ENCODE measurements at places on chromosomes 3 and 15.

DNA sequence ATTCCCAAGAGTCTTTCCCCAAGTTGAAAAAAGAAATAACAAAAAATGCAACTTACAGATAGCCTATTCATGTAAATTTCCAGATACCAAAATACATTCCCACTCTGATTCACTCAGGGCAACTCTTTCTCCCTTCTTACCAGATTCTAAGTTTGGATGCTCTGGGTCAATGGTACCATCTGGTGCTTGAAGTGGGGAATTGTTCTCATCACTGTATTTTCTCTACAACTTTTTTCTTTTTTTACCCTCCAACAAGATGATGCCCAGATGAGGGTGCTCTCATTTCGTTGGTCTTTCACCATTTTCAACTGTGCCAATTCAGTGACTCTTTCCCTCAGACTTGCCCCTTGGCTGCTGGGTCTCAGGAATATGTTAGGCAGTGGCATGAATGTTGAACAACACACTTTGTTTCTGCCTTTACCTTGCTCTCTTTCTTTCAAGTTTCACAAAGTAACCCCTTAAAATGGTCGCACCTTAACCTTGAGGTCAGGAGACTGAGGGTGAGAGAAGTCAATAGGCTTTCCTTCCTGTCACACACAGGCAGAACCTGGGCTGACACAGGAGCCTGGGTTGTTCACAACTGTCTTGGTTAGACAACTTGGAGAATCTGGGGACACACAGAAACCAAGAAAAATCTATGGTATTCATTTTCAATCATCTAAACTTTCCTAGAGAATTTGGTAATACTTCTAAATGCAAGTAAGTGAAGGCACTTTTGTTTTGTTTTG lies 330.7 kb upstream of the SLCO3A1 start:
- peak; percentile 24 for DNase-seq

DNA sequence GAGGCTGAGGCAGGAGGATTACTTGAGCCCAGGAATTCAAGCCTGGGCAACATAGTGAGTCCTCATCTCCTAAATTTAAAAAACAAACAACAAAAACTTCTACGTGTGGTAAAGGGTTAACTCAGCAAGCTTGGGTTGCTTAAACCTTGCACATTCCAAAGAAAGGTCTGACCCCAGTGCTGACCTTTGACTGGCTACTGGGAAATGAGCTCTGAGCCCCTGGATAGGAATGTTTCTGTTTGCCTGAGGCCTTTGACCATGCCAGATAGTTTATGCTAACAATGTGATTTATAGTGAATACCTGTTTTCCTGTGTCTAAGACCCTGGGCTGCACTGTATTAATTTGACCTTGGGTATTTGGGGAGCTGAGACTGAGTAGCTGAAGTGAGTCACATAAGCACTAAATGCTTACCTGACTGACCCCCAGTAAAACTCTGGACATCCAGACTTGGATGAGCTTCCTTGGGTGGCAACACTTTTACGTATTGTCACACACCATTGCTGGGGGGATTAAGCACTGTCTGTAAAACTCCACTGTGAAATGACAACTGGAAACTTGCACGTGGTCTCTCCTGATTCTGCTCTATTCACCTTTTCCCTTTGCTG lies 20.7 kb downstream of the TCAIM start:
- no peak for DNase-seq

DNA sequence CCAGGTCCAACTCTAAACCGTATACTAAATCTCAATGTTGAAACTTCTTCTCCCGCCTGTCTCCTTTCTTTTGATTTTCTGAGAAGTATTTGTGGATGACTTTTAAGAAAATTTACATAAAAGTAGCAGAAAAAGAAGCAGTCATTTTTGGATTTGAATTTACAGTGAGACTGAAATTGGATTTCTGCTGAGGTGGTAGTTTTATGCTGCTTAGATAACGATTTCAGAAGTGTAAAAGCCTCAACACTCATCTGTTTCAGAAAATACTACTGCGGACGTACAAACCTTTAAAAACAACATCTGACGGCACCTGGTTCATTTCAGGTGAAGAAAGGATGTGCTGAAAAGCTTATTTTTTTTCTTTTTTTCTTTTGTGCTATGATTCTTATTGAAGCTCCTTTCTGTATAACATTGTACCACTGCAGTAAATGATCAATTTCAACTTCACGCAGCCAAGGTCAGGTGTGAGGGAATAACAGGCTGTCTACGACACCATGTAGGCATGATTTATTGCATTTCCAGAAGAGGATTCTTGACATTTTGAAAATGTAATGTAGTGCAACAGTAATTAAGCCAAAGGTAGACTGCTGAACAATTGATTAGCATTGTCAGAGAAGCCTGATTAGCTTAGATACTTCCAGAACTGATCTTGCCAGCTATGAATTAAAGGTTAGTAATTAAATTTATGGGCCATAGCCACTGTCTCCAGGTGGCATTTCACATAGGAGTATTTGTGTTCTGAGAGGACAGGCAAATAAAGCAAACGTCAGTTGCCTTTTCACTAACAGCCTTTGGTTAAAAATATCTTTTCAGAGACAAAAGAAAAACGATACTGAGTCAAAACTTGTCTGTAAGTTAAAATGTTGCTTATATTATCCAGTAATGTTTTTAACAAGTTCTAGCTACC lies 134.6 kb upstream of the KBTBD8 start:
- DNase-seq = no peak

DNA sequence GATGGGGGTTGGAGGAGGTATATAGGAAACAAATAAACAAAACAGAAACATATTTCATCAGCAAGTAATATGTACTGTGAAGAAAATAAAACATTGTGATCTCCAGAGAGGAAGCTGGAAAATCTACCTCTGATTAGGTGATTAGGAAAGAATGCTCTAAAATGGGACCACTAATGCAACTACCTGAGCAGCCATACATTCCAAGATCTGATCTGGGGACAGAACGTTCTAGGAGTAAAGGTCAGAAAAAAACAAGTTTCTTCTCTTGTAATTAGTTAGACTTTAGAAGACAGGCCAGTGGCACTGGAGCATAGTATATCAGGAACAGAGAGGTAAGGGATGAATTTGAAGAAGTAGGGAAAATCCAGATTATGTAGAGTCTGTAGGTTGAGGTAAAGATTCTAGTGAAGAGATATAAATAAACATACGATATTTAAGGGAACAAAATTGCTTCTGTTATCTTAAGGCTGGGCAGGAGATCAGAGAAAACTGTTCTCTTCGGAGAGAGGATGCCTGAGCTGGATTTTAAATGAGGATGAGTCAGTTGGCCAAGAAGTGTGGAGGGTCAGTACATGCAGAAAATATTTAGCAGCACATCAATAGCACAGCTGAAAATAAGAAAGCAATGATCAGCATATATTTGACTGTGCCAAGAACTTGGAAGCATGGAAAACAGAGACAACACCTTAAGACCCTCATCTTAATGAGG lies 429.5 kb downstream of the NLGN1 start:
- no peak for DNase-seq

DNA sequence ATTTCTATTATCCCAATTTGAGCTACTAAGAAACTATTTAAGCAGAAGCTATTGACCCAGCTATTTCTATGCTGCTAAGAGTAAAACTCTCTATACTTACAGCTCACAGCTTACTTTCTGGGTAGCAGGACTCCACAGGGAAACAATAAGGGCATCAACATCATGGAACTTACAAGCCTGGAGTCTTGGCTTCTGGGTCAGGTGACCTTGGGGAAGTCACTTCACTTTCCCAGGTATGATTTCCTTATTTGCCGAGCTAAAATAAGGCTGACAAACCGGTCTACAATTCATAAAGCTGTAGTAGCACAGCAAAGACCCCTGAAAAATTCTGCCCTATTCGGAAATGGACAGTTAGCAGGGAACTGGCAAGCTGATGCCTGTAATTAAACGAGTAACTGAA lies 278.3 kb upstream of the NR2F2 start:
- DNase-seq = no peak

GRCh38 chr3:79154865-79155264 lies 612.9 kb downstream of the ROBO1 start:
- no peak for DNase-seq

GRCh38 chr15:29121369-29121656 lies 148.3 kb downstream of the NSMCE3 start:
- no peak for DNase-seq

GRCh38 chr3:23820888-23821287 lies 15.1 kb downstream of the UBE2E1 start:
- no peak for DNase-seq

DNA sequence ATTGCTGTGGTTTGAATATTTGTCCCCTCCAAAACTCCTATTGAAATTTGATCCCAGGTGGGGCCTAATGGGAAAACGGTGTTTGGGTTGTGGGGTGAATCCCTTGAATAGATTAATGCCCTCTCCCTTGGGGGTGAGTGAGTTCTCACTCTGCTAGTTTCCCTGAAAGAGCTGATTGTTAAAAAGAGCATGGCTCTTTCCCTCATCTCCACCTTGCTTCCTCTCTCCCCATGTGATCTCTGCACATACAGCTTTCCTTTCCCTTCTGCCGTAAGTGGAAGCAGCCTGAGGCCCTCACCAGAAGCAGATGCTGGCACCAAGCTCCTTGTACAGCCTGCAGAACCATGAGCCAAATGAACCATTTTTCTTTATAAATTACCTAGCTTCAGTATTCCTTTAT lies 394.9 kb upstream of the WNT5A start:
- no peak for DNase-seq

- DNase-seq = no peak
Measured at GRCh38 chr15:72671525-72671924, 14.5 kb downstream of the HIGD2B start.

GRCh38 chr3:76986876-76987474 lies 52.9 kb upstream of the ROBO2 start:
- DNase-seq = no peak

DNA sequence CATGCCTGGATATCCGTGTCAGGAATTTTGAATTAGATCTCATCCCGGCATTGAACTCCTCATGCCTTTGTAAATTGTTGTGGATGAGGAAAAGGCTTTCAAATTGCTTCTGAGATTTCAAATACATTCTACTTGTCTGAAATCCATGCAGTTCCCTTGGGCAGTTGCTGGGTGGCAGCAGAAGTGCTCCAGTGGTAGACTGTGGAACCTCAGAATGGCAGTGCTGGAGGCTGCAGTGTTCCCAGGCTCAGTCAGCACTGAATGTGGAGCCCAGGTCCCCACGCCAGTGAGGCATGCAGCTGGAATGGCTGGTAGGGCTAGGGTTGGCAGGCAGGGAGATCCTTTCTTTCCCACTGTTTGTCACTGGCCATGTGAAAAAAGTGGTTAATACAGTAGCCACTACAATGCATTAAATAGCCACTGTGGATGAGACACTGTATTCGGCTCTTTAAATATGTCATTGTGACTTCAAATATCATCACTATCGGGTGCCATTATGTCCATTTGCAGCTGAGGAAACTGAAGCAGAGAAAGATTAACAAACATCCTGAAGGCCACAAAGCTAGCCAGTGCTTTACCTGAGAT lies 98.6 kb downstream of the TPRG1 start:
- DNase-seq = peak; percentile 13

DNA sequence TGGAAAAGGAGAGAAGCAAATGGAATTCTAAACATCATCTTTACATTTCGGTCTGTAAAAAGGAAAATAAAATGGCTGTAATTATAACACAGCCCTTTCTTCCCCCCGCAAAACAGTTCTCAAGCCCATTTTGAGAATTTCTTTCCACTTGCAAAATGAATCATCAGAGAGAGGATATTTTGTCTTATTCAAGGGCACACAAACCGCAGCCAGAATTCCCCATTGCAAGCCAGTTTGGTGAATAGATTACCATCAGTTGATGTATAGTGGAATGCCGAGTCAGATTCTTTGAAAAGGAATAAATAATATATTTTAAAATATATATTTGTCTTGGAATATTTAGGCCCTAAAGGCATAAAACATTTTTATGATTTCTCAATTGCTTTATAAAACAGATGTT lies 420.4 kb upstream of the SEMA6D start:
- no peak for DNase-seq

DNA sequence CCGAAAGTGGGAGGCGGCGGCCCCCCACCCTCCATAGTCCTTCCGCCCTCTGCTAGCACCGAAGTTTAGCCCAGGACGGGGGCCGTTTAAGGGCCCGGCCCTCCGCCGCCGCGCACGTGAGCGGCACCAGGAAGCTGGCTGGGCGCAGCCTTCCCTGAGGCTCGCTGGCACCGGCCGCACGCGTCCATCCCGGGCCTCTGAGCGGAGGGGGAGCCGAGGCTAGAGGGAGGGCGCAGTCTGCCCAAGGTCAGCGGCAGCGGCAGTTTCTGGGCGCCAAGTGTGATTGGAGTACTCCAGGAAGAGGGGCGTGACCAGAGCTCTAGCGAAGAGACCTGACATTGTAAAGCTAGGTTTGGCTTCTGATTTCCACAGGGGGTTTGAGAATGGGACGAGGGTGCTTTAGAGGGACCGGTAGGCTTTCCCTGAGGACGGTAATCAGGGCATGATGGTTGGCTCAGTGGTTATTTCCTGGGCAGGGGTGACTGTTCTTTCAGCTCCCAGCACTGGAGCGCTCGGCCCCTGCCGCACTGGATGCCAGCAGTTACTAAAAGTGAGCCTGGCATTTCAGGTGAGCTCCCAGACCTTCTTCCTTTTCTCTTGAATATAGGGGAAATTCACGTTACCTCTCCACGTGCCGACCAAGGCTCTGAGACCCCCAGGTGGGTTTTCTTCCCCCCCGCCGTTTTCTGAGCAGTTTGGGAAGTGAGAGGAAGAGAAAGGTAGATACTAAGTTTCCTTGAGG lies 853 bp downstream of the TEX264 start:
- DNase-seq = peak; percentile 50

DNA sequence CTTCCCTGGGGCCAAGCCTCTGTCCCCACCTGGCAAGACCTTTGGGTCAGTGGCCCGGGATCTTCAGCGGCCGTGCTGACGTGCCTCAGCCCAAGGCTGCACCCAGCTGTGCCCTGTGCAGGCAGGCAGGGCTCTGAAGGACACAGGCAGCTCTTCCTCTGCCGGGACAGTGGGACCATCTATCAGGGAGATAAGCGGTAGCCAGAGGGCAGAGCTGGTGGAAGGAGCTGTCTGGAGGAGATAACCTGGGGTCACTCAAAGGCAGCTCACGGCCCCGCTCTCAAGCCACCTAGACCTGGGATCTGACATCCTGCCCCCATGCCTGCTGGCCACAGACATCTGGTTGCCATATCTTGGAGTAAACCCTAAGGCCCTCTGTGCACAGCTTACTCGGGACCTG lies 27.3 kb downstream of the DUSP7 start:
- DNase-seq = no peak

DNA sequence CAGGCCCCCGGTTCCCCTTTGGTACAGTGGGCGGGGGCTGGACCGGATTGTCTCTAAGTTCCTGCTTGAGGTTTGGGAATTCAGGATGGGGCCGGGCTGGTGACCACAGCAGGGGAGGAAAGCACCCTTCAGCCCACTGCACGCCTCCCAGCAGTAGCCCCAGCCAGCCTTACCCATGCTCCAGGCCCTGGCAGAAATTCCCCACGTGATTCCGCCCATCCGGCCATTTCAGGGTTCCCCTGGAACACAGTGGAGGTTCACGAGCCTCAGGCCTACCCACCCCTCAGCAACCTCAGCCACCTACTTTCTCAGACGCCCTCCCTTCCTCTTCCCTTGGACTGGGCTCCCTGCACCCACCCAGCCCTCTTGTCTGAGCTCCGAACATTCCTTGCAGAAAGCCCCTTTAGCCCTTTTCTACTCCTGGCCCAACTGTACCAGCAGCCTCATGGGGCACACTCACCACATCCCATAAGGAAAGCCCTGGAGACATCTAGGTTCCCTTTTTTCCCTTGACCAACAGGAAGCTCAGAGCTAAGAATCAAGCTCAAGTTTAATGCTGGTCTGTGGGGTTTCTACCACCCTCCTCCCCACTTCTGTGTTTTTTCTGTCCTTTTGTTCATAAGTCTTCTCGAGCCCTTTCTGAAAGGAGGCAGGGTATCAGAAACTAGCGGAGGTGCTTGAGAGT lies 11.5 kb downstream of the ALS2CL start:
- no peak for DNase-seq

Measured in central memory CD4-positive, alpha-beta T cell (primary cell).